H9 (cell line): ENCODE measurements at places on chromosomes 7 and 10. TPM values are rescaled to one million over a fixed set of nuclear protein-coding genes. Genes with fewer than 3 reads are reported as not detected.

The UNCX gene
- total RNA-seq: not detected in 2 replicates

DNA sequence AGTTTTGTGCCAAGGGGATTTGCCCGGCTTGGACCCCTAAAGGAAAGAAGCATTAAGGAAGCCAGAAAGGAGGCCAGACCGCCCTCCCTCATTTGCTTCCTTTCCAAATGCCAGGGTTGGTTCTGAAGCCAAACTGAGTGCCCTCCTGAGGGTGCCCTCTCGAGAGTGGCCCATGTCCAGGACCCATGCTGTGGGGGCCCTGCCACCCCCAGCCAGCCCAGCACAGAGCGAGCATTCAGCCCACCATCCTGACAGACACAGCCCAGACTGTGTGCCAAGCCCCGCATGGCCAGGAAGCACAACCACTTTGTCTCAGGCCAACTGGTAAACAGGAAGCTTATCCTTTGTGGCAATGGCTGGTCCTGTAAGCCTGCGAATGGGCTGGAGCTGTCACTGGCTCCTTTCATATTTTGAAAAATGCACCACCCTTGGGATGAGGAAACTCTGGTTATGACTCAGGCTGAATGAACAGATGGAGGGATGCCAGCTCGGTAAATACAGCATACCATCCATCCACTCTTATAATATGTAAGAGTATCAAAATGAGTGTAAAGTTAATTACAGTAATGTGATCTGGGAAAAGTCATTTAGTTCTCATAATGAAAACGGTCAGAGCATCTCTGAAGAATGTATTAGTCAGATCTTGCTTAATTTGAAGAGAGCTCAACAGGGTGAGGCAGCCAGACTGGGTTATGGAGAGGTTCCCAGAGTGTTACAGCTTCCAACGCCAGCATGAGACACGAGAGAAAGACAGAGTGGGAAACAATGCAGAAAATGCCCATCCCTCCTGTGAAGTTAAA is 65.0 kb downstream of the STK17A start:
- no peak for DNase-seq
- H3K4me3 ChIP-seq: no peak overlapping the region; the same call in 2 of the 3 replicates
- H3K36me3 ChIP-seq: peaks cover 25% of the 10 kb centered on the region; the same call in 2 of the 3 replicates

The CDC14C gene
- not detected in 2 replicates for total RNA-seq

The CELF2 gene
- 28.7 and 29.3 TPM in 2 replicates for total RNA-seq

- H3K4me3 ChIP-seq: no peak overlapping the region
- no peak overlapping the region for H3K27ac ChIP-seq
- no peaks in the 10 kb centered on the region for H3K27me3 ChIP-seq
- DNase-seq: no peak
These were observed 2.8 kb upstream of the GALNT17 start for GRCh38 chr7:71129126-71129525.

DNA sequence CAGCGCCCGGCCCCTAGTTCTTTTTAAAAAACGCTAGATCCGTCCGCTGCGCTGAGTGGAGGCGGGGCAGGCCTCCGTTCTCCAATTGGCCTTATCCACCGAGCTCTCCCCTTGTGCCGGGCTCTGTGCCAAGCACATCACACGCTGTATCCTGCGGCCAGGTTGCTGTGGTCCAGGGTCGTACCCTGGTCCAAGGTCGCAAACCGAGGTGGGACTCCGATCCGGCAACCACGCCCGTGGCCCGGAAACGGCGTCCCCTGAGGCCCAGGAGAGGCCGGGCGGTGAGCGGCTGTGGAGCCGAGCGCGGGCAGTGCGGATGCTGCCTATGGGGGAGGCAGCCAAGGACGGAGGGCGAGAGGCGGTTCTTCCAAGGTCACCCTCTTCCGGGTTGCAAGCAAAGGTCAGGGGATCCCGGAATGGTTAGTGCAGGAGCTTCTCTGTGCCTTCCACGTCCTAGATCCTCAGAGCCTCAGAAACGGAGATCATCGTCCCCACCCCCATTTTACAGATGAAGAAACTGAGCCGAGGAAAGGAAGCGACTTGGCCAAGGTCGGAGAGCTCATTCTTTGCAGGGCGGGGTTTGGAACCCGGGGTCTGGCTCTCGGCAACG is 72.4 kb upstream of the LRRC4 start:
- no peak for DNase-seq
- H3K27ac ChIP-seq: no peak overlapping the region
- 0 out of 2 replicates have a peak, but pooled peaks cover 2% of the 10 kb centered on the region for H3K36me3 ChIP-seq

DNA sequence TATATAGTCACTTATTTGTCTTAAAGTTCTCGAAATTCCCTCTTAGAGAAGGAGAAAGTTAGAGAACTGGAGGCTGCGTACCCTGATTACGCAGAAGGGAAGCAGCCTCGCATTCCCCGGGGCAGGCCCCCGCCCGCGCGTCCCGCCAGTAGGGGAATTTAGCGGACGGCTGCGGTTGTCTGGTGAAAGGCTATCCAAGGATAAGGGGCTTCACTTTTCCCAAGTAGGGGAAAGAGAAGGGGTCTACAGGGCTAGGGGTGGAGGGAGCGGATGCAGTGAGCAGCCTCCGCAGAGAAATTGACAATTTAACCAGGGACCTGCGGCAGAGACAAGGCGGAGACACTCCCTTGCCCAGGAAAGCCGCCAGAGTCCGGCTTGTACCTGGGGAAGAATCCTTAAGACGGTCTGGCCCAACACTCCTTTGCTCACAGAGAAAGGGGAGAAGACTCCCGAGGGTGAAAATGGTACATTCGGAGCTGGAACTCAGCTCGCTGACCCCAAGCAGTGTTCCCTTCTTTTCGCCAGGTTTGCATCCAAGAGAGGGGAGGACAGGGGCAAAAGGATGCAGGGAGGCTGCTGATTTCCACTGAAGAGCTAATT is 994 bp upstream of the MAGI2 start:
- no peaks in the 10 kb centered on the region for H3K4me1 ChIP-seq
- H3K36me3 ChIP-seq: no peaks in the 10 kb centered on the region
- H3K27me3 ChIP-seq: peaks cover 16% of the 10 kb centered on the region; the same call in 1 of the 2 replicates
- H3K4me3 ChIP-seq: peak overlapping the region; percentile 80
- peak; percentile 44 for DNase-seq
- H3K27ac ChIP-seq: no peak overlapping the region

DNA sequence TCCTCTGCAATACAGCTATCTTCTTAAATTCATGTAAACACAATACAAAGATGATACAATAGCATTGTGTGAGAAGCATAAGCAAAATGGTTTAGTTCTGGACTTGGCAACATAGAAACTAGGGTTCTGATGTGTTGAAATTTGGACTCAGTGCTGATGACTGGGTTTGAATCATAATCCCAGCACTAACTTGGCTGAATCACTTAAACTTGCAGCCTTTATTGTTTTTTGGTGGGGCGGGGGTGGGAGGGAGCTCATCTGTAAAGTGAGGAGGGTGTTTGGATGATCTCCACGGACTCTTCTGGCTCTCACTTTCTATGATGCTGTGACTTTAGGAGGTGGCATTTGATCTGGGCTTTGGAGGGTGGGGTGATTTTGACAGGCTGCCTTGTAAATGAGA is 158.2 kb downstream of the WNT2 start:
- H3K4me3 ChIP-seq: no peak overlapping the region
- no peaks in the 10 kb centered on the region; the same call in 1 of the 2 replicates for H3K4me1 ChIP-seq
- H3K27ac ChIP-seq: no peak overlapping the region

DNA sequence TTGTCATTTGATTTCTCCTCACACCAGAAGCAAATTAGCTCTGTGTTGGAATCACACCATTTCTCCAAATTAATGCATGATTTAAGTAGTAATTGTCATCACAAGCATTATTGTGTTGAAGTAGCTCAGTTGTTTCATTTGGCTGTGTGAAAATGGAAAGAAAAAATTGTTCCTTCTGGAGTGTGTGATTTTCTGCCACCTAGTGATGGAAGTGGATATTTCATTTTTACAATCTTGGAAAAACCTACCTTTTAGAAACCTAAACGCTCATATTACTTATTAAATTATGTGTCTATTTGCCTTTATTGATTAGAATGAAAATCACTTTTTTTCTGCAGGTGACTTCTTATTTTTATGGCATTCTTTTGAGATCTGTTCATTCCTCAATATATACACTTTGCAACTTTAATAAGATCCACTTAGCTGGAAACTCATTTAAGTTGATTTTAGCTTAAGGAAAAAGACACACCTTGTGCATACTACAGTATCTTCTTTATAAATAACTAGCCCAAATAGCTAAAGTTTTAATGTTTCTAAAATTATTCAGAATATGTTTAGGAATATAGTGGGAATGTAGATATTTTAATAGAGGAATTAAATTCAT is 50.0 kb downstream of the SRI start:
- H3K4me1 ChIP-seq: no peaks in the 10 kb centered on the region
- H3K27me3 ChIP-seq: no peaks in the 10 kb centered on the region
- H3K36me3 ChIP-seq: no peaks in the 10 kb centered on the region
- H3K4me3 ChIP-seq: no peak overlapping the region
- H3K27ac ChIP-seq: no peak overlapping the region

- H3K36me3 ChIP-seq: peaks cover 16% of the 10 kb centered on the region
- DNase-seq: peak; percentile 95
- peak within 1 kb of the TSS; percentile 91 for H3K4me3 ChIP-seq
- peak within 1 kb of the TSS; percentile 92 for H3K27ac ChIP-seq
- H3K4me1 ChIP-seq: no peaks in the 10 kb centered on the region
These were observed at the start of gene IGF2BP3 for GRCh38 chr7:23470330-23471105. IGF2BP3 (minus strand) TSS chr7:23470491; CDS start chr7:23470110, 381 bp downstream.

The KCNH2 gene
- 4.3 and 4.5 TPM in 2 replicates for total RNA-seq

- H3K4me1 ChIP-seq: no peaks in the 10 kb centered on the region
- H3K36me3 ChIP-seq: no peaks in the 10 kb centered on the region
- DNase-seq: no peak
- H3K27me3 ChIP-seq: no peaks in the 10 kb centered on the region
These were observed 287.8 kb downstream of the ZEB1 start for GRCh38 chr10:31606841-31607240.

GRCh38 chr10:18743926-18744325 is 84.7 kb downstream of the ARL5B start:
- no peaks in the 10 kb centered on the region for H3K27me3 ChIP-seq
- no peak for DNase-seq
- H3K4me3 ChIP-seq: no peak overlapping the region
- no peak overlapping the region for H3K27ac ChIP-seq

- DNase-seq: peak; percentile 63
- peak overlapping the region; percentile 92 for H3K4me3 ChIP-seq
- H3K27ac ChIP-seq: no peak overlapping the region
- no peaks in the 10 kb centered on the region for H3K4me1 ChIP-seq
These were observed 106.7 kb downstream of the SNX10 start for GRCh38 chr7:26398427-26398755.

- DNase-seq: no peak
- H3K27ac ChIP-seq: no peak overlapping the region
- no peak overlapping the region for H3K4me3 ChIP-seq
- H3K4me1 ChIP-seq: no peaks in the 10 kb centered on the region
- H3K36me3 ChIP-seq: no peaks in the 10 kb centered on the region
These were observed 35.2 kb upstream of the ASAH2 start for GRCh38 chr10:50286517-50286916.

DNA sequence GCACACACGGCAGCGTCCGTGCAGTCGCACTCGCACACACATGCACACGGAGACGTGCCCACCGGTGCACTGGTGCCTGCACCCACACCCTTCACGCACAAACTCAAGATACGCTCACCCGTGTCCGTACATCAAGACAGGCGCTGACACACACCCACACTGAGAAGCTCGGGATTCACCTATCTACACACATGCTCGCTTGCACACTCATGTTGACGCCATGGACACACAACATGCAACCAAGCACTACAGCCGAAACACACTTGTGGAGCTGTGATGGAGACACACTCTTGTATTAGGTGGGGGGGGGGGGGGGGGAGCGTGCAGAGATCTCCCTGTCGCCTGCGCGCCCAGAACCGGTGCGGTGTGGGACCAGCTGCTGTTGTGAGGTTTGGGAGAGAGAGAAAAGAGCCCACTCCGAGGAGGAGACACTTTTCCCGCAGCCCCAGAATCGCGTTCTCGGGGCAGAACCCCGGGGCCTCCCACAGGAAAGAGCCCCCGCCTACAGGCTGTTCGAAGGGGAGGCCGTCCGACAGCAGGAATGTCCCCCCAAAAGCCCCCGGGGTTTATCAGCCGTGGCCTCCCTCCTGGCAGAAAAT is 605 bp upstream of the NFKB2 start:
- no peak overlapping the region for H3K27ac ChIP-seq
- peaks cover 11% of the 10 kb centered on the region; the same call in 1 of the 2 replicates for H3K27me3 ChIP-seq
- DNase-seq: no peak

The SORBS1 gene
- total RNA-seq: 21.5 and 24.3 TPM in 2 replicates

GRCh38 chr10:101308051-101308450 is 45.9 kb upstream of the BTRC start:
- H3K27me3 ChIP-seq: no peaks in the 10 kb centered on the region; the same call in 1 of the 2 replicates
- DNase-seq: no peak
- no peaks in the 10 kb centered on the region for H3K36me3 ChIP-seq
- no peak overlapping the region for H3K4me3 ChIP-seq

GRCh38 chr7:79495544-79496272 is 42.2 kb upstream of the MAGI2 start:
- H3K4me1 ChIP-seq: no peaks in the 10 kb centered on the region
- H3K27me3 ChIP-seq: no peaks in the 10 kb centered on the region
- no peak overlapping the region for H3K4me3 ChIP-seq
- DNase-seq: no peak
- H3K27ac ChIP-seq: no peak overlapping the region
- no peaks in the 10 kb centered on the region for H3K36me3 ChIP-seq

- no peak for DNase-seq
- H3K27me3 ChIP-seq: no peaks in the 10 kb centered on the region; the same call in 1 of the 2 replicates
- peaks cover 76% of the 10 kb centered on the region for H3K36me3 ChIP-seq
- H3K27ac ChIP-seq: no peak overlapping the region
These were observed 30.7 kb downstream of the ZC3HC1 start for GRCh38 chr7:130020434-130020833.

GRCh38 chr7:2754086-2754485 is 66.1 kb downstream of the AMZ1 start:
- no peak overlapping the region for H3K4me3 ChIP-seq
- H3K27ac ChIP-seq: no peak overlapping the region
- DNase-seq: no peak
- H3K36me3 ChIP-seq: peaks cover 39% of the 10 kb centered on the region
- H3K27me3 ChIP-seq: no peaks in the 10 kb centered on the region
- 0 out of 2 replicates have a peak, but pooled peaks cover 2% of the 10 kb centered on the region for H3K4me1 ChIP-seq

DNA sequence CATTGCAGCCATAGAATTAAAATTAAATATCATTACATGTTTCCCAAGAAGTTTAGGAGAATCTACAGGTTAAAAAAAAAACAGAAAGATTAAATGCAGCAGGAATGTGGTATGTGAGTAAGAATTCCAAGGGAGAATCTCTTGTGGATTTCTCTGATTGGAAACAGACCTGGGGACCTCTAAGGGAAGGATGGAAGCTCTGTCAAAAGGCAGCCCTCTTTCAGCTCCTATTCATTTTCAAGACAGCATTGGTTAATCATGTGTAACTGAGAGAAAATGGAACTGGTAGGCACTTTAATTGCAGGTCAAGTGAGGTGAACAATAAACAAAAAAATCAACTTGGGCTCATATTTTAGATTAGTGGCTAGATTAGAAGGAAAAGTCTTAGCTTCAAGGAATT is 81.4 kb upstream of the MTPN start:
- no peak for DNase-seq
- H3K4me1 ChIP-seq: no peaks in the 10 kb centered on the region; the same call in 1 of the 2 replicates
- no peak overlapping the region for H3K27ac ChIP-seq
- H3K27me3 ChIP-seq: no peaks in the 10 kb centered on the region
- H3K36me3 ChIP-seq: no peaks in the 10 kb centered on the region

The FEZF1 gene
- 37.8 and 41.5 TPM in 2 replicates for total RNA-seq

The ADGRA1 gene
- total RNA-seq: 0.11 and 0.13 TPM in 2 replicates

The SAP25 gene
- 4.2 and 5.1 TPM in 2 replicates for total RNA-seq
